ENCODE measurements at places on chromosomes 6 and 20.

DNA sequence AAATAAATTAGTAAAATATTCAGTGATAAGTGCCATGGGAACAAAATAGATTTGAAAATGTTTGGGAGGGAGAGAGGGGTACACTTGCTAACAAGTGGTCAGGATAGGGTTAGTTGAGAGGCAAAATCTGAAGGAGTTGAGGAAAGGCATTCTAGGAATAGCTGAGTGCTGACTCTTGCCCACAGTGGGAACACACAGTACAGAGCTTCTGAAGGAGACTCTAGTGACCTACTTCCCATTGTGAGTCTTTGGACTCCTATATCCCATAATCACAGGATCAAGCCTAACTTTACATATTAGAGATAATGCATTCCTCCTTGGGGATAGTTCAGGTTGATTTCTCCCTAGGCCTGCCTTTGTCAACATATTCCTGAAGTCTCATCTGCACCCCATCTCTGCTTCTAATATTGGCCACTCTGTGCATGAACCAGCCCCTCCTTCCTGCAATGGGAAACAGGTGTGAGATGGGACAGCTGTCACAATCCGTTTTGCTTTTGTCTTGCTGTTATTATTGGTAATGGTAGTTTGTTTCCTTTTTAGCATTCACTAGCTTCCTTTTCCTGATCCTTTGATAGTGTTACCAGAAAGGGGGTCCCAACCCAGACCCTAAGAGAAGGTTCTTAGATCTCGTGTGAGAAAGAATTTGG lies 2.6 kb upstream of the TRIM38 start:
- no peak for DNase-seq

GRCh38 chr20:54111460-54111859 lies 41.1 kb upstream of the BCAS1 start:
- no peak for DNase-seq

DNA sequence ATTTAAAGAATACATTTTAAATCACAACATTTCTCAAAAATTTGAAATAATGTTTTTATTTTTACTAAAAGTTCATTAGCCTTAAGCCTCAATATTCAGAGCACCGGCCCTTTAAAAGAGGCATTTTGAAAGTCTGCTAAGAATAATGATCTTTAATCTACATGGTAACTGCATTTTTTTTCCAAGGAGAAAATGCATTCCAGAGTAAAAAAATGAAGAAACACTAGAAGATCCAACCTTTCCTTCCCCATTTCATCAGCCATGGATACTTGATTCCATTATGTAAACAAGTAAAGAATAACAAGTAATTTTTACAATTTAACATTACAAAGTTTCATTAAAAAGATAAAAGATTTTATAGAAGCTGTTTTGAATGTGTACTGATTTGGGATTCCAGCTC lies 21.8 kb downstream of the LCA5 start:
- DNase-seq: no peak

- DNase-seq: no peak
Measured at GRCh38 chr6:26302941-26303559, 61.9 kb upstream of the BTN3A2 start.

DNA sequence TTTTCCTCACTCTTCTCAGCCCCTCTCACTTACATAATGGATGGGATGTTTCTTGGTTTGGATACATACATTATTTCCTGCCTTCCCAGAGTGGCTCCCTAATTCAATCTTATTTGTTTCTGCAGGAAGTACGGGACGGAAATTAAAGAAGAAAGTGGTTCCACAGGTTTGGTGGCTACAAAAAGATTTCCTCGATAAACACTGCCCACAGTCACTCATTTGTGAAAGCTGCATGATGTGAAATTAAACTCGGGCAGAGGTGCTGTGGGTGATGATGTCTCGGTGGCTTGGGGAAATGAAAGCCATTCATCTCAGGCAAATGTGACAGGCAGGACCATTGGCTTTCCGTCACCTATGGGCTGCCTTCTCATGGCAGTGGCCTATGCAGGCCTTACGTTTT lies 119.5 kb upstream of the KCNG1 start:
- DNase-seq: no peak

GRCh38 chr20:31718952-31719643 lies 3.6 kb downstream of the BCL2L1 start:
- DNase-seq: no peak

DNA sequence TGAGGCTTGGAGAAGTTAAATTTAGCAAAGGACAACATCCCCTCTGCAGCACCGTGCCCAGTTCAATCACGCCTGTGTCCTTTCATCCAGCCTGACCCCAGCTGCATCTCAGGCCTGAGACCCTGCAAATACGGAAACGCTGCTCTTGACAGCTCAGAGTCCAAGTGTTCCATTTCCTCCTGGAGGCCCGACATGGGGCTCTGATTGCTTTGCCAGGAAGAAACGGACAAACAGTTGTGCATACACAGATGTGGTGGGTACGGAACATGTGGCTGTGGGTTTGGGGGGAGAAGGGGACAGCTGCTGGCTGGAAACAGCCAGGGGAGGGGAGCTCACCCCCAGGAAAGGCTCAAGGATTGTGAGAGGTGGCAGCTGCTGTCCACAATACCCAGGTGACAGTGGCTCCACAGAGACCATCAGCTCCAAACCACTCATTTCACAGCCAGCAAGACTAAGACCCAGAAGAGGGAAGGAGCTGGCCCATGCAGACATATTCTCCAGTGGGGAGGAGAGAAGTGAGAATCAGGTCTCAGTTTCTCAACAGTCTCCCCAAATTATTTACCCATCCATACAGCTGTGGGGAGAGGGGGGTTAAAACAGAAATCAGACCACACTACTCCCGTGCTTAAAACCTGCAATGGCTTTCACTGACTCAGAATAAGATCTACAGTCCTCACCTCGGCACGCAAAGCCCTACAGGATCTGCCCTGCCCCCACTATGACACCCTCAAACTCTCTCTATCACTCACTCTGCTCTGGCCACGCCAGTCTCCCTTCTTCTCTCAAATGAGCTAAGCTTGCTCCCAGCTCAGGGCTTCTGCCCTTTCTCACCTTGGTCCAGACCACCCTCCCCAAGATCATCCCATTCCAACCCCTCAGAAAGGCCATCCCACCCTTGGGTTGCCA lies 89.1 kb downstream of the PREX1 start:
- no peak for DNase-seq

GRCh38 chr6:163446549-163446948 lies 32.0 kb downstream of the QKI start:
- no peak for DNase-seq

DNA sequence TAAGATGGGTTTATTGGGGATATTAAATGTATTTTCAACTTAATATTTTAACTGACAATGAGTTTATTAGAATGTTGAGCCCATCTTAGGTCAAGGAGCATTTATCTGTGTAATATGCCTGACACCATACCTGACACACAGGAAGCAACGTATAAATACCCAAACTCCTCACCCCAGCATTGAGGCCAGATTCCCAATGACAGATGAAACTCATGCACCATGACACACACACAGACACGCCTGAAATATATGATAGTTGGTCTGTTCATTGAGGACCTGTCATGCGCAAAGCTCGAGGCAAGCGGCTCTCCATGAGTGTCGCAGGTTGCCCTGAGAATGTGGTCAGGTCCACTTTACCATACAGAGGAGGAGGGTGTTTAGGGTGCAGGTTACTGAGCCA lies 64.1 kb downstream of the GFOD1 start:
- no peak for DNase-seq

GRCh38 chr6:41536795-41537758 lies 9.1 kb upstream of the FOXP4 start:
- no peak for DNase-seq

GRCh38 chr6:131951576-131952230 lies 531 bp upstream of the CCN2 start:
- DNase-seq: no peak

DNA sequence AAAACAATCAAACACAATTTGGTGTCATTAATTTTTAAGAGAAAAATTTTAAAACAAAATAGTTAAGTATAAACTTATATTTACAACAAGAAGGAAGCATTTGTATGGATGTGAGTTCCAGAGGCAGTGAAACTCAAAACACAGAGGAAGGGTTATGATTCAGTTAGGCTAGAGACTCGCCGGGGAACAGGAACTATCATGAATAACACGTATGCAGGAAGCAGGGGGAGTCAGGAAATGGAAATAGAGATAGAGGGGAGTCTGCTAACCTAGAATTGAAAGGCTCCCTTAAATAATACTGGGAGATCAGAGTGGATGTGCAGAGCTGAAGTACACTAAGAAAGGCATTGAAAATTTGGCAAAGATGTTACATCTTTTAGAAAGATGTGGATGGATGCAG lies 14.2 kb upstream of the HLA-DRB1 start:
- no peak for DNase-seq

DNA sequence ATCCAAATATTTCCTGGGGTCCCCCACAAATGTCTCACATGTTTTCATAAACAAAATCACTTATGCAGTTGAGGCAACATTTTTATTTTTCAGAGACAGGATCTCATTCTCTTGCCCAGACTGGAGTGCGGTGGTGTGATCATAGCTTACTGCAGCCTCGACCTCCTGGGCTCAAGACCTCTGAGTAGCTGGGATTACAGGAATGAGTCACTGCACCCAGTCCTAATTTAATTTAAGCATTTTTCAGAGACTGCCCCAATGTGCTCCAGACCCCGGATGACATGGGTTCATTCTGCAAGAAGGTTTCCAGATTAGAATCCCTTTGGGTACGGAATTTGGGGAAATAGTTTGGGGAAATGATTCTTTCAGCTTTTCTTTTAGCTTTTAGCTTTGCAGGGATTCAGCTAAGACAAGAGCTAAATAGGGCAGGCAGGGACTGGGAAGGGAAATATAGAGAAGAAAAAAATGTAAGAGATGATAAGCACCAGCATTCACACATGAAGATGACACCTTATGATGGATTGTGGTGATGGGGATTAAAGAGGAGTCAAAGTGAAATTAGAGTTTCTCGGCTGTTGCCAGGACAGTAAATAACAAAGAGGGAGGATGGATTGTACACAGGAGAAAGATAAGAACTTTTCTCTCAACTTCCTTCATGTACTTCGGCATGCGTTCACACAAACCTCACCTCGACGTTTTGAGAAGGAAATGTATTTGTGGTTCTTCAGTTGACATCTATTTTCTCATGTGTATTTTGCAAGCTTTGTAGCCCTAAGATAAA lies 169.4 kb upstream of the TAB2 start:
- DNase-seq: no peak

- no peak for DNase-seq
Measured at GRCh38 chr20:58131551-58132142, 96.8 kb downstream of the ANKRD60 start.

GRCh38 chr6:151757506-151757955 lies 50.0 kb upstream of the ESR1 start:
- DNase-seq: no peak

GRCh38 chr6:25476126-25476525 lies 175.9 kb upstream of the SCGN start:
- no peak for DNase-seq

DNA sequence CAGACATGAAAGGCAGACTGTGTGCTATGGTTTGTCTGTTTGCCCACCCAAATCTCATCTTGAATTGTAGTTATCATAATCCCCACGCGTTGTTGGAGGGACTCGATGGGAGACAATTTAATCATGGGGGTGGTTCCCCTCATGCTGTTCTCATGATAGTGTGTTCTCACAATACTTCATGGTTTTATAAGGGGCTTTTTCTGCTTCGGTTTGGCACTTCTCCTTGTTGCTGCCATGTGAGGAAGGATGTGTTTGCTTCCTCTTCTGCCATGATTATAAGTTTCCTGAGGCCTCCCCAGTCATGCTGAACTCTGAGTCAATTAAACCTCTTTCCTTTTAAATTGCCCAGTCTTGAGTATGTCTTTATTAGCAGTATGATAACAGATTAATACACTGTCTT lies 47.2 kb upstream of the MICB start:
- no peak for DNase-seq

- DNase-seq: no peak
Measured at GRCh38 chr6:25022140-25022553, 86.4 kb upstream of the RIPOR2 start.

- DNase-seq: no peak
Measured at GRCh38 chr6:30163090-30163917, at the start of gene TRIM15. TSS of gene TRIM15 (plus strand) at chr6:30163546. CDS start at chr6:30163685, 139 bp downstream.

GRCh38 chr6:167420177-167420576 lies 95.3 kb downstream of the TTLL2 start:
- DNase-seq: no peak

DNA sequence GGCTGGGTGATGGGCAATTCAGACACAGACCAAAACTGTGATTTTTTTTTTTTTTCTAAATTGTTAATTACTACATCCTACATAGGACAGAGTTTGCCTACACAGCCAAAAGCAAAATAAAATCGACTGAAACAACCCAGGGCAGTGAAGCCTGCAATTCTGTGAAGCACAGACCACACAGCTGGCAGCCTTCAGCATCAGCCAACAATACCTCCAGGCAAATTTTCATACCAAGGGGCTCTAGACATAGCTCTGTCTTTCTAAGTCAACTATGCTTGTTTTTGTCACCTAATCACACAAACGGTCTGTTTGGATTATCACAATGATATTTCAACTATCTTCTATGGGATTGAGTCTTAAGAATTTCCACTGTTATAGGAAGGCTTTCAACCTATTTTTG lies 17.6 kb downstream of the RMND1 start:
- DNase-seq: no peak

DNA sequence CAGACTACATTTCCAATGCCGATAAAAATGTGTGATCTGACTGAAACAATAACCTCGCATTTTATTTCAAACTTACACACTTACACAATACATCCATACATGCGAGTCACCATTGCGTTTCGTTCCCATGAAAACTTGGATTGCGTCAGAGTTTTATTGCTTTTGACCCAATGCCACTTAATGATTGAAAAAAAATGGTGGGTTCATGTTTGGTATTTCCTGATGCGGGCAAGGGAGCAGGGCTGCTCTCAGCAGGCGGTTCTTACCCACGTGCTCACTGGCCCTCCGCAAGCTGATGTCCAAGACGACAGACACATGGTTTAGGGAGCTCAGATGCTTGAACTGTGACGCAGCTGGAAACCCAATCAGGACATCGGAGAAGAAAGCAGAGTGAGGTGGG lies 281.0 kb upstream of the SULF2 start:
- DNase-seq: no peak

DNA sequence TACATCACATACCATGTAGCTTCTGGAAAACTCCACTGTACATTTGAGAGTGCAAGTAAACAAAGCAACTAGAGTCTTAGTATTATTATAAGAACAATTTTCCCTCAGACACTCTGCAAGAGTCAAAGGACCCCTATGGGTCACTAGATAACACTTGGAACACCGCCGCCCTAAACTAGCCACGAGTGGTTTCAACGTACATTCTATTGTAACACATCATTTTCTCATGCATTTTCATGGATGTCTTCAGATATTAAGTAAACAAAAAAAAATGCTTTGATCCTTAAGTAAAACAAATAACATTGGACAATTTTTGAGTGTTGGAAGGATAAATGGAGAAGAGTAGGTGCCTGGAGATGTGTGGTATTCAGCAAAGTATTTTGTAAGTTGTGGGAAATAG lies 3.2 kb upstream of the RNF146 start:
- no peak for DNase-seq
